ENCODE measurements at places on chromosomes 7 and 10. TPM values are rescaled to one million over a fixed set of nuclear protein-coding genes. Genes with fewer than 3 reads are reported as not detected.
A peak's percentile ranks its signal among the peaks of the same experiment; 100 is the strongest.

GRCh38 chr7:87935384-87935706, 1.3 kb downstream of the ADAM22 start:
- DNase-seq, result no peak

DNA sequence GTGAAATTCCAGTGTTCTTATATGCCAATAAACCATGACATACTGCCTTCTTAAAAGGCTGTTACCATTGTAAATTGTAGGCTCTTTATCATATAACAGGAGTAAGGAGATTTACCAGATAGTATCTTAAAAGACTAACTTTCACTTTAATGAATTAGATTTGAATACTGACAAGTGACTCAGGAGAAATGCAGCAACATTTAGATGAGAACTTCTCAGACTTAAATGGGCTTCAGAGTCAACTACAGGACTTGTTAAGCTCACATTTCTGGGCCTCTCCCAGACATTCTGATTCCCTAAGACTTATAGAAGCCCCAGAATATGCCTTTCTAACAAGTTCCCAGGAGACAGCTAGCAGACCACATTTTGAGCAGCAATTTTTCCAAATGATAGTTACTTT, 466.3 kb downstream of the ARL4A start:
- DNase-seq, result no peak

- DNase-seq, result no peak
Measured at GRCh38 chr7:4249241-4249640, 432.9 kb upstream of the FOXK1 start.

DNA sequence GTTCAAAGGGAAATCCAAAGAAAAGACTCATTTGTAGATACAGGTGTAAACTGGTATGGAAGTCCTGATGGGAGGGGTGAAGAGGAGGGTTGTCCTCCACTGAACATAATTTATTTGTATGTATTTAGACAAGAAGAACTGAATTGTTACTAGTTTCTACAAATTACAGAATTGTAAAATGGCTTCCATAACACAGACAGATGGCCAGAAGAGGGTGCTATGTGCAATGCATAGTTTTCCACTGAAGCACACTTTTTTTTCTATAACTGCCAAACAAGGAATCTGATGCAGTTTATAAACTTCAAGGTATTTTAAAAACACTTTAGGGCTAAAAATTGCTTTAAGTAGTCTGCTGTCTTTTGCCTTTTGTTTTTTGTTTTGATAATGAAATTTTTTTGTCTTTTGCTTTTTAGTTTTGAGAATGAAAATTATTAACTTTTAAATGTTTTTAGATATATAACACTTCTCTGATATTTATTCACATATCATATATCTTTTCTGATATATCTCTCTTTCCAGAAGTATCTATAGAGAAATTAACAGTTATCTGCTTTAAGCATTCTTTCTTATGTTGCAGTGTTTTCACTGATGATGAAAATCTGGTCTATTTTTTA, 58.5 kb downstream of the PHYHIPL start:
- peak; percentile 22 for DNase-seq

DNA sequence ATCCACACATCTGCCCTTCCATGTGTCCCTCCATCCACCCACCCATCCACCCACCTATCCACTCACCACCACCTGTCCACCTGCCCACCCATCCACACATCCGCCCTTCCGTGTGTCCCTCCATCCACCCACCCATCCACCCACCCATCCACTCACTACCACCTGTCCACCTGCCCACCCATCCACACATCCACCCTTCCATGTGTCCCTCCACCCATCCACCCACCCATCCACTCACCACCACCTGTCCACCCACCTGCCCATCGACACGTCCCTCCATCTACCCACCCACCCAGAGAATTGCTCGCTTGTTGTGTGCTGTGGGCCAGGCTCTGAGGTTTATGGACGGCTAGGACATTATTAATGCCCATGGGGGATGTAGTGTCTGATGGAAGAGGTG, 500.2 kb downstream of the DNAJB6 start:
- no peak for DNase-seq

DNA sequence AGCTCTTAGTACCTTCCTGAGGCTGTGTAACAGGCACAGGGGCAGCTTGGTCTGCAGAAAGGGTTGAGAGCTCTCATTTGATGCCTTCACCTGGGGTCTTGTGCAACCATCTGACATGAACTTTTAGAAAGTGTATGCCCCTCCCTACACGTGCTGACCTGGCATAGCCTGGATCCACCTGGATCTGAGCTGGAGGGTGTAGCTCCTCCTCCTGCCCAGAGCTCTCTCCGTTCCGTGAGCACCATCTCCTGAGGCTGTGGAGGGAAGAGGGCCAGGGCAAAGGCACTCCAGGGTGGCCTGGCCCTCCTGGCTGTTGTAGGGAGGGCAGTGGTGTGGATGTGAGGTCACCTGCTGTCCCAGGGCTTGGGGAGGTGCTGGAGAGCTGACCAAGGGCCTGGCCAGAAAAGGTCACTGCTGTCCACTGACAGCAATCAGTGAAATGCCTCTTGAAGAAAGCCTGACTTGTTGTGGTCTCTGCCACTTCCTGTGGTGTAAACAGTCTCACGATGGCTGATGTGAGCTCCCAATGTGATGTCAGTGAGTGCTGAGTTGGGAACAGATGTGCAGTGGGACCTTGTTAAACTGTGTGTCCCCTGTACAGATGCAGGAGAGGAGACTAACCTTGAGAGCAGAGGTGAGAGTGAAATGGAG, 23.0 kb downstream of the AMZ1 start:
- DNase-seq, result no peak

DNA sequence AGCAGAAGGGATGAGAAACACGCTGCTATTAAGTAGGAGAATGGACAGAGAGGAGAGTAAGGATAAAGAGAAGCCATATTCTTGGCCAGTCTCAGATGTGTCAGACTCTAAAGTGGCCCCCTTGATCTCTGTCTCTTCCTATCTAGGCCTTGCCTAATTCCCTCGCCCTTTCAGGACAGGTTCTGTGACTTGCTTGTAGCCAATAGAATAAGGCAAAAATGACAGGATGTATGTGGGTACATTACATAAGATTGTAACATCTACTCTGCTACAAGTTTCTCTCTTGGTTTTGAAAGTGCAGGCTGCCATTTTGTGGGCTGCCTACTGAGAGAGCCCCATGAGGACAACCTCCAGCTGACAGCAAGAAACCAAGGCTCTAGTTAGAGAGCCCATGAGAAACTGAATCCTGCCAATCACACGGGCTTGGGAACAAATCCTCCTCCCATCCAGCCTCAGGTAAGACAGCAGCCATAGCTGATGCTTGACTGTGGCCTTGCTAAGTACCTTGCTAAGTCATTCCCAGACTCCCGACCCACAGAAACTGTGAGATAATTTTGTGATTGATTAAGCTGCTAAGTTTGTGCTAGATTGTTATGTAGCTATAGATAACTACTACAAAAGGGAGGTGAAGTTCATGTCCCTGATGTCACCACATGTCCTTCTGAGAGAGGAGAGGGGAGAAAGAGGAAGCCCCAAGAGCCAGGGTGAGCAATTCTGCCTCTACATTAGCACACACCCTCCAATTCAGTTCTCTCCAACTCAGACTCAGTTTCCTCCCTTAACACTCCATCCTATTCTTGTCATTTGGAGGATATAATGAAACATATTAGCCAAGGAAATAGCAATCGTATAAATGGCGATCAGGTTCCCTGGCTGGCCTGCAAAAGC, 185.5 kb downstream of the SGMS1 start:
- no peak for DNase-seq

GRCh38 chr10:120042705-120043104, 150.2 kb downstream of the SEC23IP start:
- no peak for DNase-seq

Gene NME8
- total RNA-seq, result not detected

- no peak for DNase-seq
Measured at GRCh38 chr7:147894271-147894670, 696.3 kb upstream of the C7orf33 start.

DNA sequence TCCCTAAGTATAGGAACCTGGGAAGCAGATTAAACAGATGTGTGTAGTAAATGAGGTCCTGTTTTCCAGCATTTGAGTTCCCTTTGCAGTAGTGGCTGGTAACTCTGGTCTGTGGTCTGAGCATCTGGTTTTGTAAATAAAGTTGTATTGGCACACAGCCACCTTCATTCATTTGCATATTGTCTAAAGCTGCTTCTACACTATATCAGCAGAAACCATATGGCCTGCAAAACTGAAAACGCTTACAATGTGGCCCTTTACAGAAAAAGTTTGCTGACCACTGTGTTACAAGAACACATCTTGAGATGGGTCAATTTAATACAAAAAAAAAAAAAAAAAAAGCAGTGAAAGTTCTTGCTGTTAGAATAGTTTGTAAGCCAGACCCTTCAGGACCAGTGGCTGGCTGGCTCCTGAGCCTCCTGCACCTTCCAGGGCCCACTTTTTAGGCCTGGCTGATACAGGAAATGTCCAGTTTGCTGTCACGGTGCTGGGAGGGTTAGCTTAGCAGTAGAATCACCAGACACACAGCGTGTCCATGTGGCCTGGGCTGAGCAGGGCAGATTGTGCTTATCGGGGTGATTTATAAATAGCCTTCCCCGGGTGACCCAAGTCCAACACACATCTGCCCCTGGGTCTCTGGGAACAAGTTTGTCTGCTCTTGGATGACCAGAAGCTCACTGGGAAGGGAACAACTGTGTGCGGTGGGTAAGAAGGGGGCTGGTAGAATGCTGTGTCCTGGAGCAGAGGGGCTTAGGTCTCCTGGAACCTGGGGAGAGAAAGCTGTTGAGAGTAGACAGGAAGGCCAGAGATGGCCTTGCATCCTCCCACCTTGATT, 1.4 kb downstream of the C10orf71 start:
- DNase-seq, result peak; percentile 67

Gene EGR2
- 1.3 TPM for total RNA-seq

GRCh38 chr7:150727381-150727780, 9.8 kb upstream of the GIMAP5 start:
- no peak for DNase-seq

Measured in SJCRH30 (cell line).